ENCODE measurements at places on chromosomes 6 and 20.

DNA sequence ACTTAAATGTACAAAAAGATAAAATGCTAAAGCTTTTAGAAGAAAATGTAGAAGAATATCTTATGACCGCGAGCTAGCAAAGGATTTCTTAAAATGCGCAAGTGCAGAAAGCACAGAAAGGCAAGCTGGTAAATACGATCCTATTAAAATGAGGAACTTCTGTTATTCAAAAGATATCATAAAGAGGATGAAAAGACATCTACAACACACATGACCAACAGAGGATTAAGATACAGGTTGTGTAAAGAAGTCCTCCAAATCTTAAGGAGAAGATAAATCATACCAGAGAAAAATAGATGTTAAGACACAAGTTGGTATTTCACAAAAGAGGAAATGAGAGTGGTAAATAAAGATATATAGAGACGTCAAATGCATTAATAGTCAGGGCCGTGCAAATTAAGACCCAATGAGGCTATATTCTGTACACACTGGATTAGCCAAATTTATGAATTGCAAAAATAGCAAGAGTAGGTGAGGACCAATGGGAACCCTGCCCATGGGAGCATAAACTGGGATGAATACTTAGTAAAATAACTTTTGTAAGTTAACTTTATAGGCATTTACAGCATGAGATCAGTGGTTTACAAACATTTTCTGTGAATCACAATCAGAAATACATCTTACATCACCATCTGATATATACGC, 23.0 kb downstream of the APCDD1L start:
- DNase-seq: no peak

GRCh38 chr6:129240492-129240853, 357.5 kb downstream of the LAMA2 start:
- no peak for DNase-seq

GRCh38 chr20:19232997-19233794, 20.8 kb downstream of the SLC24A3 start:
- DNase-seq: no peak

- no peak for DNase-seq
These were observed 50.0 kb upstream of the SCGN start for GRCh38 chr6:25601800-25602673.

DNA sequence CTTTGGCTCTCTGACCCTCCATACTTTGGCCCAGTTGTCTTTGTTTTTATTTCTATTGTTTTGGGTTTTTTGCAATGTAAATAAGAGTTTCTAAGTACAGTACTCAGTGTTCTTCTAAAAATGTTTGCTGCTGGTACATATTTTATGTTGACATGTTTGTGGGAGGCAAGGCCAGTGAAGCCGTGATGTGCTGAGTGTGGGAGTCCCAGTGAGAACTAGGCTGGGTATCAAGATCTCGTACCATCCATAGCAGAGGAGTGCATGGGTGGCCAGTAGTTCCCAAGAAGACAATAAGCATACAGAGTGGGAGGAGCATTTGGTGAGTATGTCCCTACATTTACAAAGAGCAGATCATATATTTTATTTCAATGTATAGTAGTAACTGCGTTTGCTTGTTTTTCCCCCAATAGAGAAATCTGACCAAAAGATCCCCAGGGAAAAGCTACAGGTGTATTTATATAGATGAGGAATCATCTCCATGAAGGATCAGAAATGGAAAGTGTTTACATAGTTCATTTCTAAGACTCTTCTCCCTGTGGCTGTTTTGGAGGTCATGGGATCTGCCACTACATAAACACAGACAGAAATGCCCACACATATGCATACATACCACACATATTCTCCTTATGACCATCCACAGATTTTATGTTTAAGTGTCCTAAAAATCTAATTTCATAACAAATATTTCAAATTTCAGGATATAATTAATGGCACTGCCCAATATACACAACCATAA, 285.9 kb downstream of the ALDH8A1 start:
- DNase-seq: no peak

- DNase-seq: no peak
These were observed 46.2 kb downstream of the HLA-C start for GRCh38 chr6:31225735-31226134.

DNA sequence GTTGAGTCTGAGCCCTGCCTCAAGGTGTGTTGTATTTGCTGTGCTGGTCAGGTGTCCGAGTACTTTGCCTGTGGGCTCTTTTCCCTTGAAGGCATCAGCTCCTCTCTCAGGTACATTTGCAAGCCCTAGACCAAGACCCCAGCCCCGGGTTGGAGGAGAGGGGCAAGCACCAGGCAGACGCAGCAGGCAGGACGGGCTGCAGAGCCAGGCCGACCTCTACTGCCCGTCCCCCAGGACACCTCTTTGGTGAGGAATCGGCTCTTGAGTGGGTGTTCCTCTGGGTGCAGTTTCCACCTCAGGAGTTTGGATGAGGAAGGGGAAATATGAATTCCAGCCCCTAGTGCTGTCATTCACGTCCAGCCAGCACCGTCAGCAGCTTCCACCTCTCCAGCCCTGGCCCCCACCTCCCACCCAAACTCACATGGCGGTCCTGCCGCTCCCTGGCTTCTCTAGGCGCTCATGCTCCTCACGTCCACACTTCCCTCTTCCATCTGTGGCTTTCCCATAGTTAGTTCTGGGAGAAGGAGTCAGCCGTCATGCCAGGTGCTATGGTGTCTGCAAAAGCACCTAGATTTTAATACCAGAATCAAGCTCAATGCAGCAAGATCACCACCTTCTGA, 183.9 kb downstream of the DLL1 start:
- DNase-seq: no peak

DNA sequence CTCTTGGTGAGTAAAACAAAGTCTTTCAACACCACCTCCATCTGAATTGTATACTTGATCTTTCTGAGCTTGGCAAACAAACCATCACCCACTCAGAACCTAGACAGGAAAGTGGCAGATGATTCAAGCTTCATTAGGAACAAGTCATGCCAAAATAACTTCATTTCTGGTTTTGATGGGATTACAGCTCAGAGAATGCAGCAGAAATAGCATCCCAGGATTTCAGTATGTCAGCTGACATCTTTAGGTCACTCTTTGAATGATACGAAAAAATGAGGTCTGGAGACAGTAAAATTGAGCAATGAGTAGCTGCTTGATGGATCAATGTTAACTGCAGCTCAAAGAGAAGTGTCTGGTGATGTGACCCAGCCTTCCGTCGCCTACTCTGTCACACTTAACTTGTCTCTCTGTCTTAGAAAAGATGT, 92.4 kb downstream of the GJA10 start:
- no peak for DNase-seq

- no peak for DNase-seq
These were observed 1.2 kb downstream of the PM20D2 start for GRCh38 chr6:89146718-89147700.

DNA sequence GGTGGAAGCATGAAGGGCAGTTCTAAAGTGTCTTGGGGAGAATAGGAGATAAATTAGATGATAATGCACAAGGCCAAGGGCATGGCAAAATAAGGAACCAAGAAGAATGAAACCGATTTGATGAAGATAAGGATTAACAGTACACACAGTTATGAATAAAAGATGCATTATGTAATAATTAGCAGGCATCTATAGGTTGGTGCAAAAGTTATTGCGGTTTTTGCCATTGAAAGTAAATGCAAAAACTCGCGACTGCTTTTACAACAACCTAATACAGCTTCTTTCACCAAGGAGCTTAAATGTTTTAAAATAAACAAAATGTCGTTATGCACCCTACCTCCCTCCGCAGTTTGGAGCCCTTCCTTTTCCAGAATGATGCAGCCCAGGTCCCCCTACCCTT, 29.0 kb downstream of the MAS1 start:
- DNase-seq: no peak
